Suppressor macrophage treated with lipopolysaccharide for 4 hours (primary cell): ENCODE measurements at places on chromosomes 7 and 10.

GRCh38 chr10:14661818-14662217, 112.9 kb downstream of the FAM107B start:
- DNase-seq, result no peak

DNA sequence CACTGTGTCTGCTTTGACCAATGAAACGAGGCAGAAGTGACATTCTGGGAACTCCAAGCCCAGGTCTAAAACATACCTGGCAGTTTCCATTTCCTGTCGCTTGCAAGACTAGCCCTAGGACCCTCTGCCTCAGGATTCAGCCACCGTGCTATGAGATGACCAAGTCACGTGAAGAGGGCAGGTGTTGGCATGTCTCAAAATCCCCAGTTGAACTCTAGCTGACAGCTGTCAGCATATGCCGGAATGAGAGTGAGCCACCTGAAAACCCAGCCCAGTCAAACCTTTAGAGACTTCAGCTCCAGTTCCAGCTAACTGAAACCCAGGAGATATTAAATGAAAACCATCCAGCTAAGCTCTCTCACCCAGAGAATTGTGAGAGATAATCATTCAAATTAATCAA, 89.9 kb upstream of the PPP1R3A start:
- no peak for DNase-seq

- no peak for DNase-seq
These were observed 118.8 kb downstream of the SKIDA1 start for GRCh38 chr10:21406595-21407193.

DNA sequence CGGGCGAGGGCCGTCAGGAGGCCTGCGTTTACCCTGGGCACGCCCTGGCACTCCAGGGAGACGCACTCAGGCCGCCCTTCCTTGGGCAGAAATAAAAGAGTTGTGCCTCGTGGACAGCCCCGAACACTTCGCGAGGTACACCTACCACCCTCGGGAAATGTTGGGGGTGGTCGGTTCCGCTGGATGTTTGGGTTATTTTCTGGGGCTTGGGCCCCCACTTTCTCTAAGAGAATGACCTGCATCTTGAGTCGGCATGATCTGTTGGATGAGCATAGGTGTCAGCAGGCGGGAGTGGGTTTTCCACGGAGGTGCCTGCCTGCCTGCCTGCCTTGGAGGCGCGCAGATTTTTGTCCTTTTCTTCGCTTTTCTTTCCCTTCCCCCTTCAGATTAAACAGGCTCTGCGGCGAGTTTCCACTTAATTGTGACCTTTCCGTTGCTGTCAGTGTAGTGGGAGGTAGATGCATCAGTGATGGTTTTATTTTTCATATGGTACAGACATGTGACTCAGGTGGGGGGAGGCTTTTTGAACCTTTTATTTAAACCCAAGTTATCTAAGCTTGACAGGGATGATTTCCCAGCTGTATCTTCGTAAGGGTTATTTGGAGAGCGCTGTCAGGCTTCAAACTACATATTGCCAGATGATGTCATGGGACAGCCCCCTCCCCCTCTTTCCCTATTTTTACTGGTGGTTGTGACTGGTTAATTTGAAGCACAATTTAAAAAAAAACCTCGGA, 661 bp downstream of the HECTD2 start:
- peak; percentile 60 for DNase-seq

- peak; percentile 73 for DNase-seq
These were observed 26.5 kb upstream of the TRIL start for GRCh38 chr7:28984631-28985030.

GRCh38 chr10:5534051-5534821, 9.5 kb downstream of the CALML3 start:
- no peak for DNase-seq

GRCh38 chr10:60429084-60429849, 39.6 kb upstream of the ANK3 start:
- no peak for DNase-seq

GRCh38 chr10:79941146-79941545, 7.8 kb downstream of the SFTPD start:
- DNase-seq, result no peak

DNA sequence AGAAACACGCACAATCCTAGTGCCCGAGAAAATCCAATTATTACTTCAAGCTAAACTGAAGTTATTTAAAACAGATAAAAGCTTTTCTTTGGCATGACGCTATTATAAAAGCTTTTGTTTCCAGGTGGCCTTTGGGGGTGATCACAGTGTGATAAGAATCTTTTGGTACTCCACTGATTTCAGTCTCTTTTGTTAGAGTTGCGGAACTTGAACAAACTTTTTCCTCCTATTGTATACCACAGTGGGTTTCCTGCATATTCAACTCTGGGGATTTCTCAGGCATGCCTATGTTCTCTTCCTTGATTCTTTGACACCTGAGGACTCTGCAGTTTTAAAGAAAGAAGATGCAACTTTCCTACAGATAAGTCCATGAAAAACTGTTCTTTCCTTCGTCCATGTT, 99.7 kb upstream of the PITRM1 start:
- no peak for DNase-seq

- no peak for DNase-seq
These were observed 39.6 kb downstream of the NUP205 start for GRCh38 chr7:135597181-135597925.

DNA sequence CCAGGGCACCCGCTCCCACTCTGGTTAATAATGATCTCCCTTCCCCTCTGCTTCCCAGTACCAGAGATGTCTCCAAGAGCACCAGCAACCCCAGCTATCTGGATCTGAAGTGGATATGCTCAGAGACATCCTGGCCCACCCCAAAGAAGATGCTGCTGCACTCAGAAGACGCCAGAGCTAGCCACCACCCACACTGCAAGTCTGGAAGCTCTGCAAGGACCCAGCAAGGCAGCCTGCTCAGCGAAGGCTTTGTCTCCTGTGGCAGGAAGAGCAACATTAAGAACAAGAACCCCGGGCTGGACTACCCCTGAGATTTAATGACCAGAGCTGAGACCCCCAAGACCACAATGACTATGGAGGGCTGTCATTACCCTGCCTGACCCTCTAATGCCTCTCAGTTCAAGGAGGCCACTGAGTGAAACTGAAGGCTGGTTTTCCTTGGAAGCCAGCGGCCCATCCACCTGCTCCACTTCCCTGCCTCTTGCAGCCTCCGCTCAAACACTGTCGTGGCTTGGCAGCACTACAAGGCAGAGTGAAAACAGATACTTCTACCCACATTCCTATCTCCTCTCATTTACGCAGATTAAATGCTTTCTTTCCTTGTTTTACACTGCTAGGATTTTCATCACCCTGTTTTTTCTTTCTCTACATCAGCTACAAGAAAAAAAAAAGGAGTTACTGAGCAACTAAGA, 202.2 kb downstream of the SNX10 start:
- DNase-seq, result no peak

GRCh38 chr7:103626776-103627175, 180.8 kb upstream of the SLC26A5 start:
- DNase-seq, result no peak

DNA sequence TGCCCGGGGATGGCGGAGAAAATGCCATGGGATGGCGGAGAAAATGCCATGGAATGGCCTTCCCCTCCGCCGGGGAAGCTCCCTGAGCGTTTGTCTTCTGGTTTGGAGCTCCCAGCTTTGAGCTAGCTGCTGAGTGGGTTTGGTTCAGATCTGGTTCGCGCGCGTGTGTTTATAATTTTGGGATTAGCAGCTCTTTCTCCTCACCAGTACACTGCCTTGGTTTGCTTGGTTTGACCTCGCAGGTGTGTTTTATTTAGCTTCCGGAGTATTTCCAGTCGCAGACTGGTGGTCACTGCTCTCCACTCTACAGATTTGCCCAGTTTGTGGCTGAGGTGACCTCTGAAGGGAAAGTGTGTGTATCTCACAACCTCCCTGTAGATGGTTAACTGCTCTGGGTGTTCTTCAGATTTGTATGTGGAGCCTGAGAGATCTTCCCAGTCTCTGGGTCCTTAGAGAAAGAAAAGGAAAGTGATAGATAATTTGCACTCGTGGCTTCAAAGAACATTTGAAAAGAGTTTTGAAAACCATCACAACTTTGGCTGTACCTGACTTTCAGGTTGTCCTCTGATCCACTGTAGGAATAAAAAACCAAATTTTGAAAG, 597 bp downstream of the ZNF277 start:
- DNase-seq, result no peak

DNA sequence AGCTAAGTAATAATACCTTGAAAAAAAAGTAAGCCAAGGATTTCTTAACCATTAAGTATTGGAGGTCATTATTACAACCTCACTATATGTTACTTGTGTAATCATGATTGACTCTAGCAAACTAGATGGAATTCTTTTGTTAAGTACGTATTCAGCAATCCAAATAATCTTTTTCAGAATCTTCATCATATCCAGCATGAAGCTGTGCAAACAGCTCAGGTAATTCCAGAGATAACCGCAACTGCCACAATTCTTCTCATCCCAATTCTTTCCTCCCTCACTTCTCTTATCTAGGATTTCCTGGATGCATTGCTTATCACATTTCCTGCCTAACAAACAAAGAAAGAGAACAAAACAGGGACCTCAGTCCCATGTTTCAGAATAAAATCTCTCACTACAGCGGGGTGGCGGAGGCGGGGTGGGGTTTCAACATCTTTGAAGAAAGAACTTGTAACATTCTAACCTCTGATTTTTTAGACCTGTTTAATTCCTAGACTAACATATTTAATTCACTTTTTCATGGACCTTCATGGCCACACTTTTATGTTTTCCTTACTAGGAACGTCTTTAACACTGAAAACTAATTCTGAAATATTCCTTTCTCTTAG, 156.5 kb downstream of the POM121L12 start:
- no peak for DNase-seq

DNA sequence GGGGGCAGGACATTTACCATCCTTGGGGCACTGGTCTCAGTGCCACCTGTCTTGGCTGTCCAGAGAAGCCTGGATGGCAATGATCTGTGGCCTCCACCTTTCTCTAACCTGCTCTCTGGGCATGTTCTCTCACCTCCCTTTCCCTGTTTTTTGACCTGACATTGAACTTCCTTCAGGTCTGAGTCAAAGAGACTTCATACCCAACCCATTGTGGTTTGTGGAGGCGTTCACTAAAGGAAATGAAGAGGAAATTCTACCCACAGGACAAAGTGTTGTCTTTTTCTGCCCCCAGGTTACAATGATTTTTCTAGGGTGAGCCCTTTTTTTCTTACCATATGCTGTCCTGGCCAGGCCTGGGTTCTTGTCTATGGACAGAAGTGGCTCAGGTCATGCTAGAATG, 76.6 kb downstream of the CYP26A1 start:
- DNase-seq, result peak; percentile 38

GRCh38 chr7:45174328-45174610, 16.7 kb downstream of the RAMP3 start:
- DNase-seq, result no peak

DNA sequence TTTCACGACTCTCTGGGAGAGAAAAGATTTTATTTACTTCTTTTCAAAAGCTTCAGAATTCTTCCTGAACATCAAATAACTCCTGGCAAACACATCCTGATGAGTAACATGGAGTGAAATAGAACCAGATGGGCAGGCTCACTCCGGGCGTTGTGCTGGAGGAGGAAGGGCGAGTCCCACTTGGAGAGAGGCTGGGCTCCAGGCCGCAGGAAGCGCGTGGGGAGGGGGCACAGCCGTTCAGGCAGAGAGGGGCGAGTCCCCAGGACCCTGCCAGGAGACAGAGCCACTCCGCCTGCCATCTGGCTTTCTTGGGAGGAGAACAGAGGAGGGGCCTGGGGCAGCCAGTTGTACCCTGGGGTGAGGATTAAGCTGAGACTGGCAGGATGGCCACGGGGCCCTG, 265.9 kb upstream of the ZMIZ1 start:
- no peak for DNase-seq

GRCh38 chr10:5460468-5461202, 38.7 kb downstream of the CALML5 start:
- no peak for DNase-seq

DNA sequence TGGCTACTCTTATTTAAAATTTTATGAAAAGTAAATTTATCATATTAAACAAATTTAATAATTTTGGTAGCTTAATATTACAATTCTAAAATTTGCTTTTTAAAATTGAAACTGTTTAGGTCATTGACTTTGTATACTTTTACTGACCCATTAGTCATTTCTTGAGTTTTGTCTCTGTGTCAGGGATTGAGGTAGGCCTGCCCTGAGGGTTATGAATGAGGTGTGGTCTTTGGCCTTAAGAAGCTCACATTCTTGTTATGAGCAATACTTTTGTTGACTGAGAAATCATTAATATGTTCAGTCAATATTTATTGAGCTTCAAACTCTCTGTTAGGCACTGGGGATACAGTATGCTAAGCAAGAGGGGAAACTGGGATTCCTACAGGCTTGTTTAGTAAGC, 47.0 kb upstream of the RPA3 start:
- DNase-seq, result no peak

DNA sequence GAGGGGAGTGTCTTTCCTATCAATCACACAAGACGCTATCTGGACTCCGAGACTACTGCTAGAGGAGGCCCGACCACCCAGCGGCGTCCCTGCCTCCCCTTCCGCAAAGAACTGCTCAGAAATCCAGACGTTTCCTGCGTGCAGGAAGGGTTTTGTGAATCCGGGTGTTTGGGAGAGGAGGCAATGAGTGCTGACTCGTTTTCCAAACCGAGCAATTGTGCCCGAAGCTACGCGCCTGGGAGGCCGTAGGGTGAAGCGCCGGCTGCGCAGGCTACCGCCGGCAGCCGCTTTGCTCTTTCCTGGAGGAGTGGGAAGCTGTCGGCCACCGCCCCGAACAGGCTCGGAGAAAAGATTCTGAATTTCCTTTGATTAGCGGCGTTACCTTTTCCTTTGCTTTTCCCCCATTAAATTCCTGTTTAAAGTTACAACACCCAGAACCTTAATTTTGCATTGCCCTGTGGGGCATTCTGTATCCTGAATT, 5.3 kb downstream of the VAX1 start:
- no peak for DNase-seq

- peak; percentile 67 for DNase-seq
These were observed 17.5 kb downstream of the DNAJC9 start for GRCh38 chr10:73229567-73229966.

DNA sequence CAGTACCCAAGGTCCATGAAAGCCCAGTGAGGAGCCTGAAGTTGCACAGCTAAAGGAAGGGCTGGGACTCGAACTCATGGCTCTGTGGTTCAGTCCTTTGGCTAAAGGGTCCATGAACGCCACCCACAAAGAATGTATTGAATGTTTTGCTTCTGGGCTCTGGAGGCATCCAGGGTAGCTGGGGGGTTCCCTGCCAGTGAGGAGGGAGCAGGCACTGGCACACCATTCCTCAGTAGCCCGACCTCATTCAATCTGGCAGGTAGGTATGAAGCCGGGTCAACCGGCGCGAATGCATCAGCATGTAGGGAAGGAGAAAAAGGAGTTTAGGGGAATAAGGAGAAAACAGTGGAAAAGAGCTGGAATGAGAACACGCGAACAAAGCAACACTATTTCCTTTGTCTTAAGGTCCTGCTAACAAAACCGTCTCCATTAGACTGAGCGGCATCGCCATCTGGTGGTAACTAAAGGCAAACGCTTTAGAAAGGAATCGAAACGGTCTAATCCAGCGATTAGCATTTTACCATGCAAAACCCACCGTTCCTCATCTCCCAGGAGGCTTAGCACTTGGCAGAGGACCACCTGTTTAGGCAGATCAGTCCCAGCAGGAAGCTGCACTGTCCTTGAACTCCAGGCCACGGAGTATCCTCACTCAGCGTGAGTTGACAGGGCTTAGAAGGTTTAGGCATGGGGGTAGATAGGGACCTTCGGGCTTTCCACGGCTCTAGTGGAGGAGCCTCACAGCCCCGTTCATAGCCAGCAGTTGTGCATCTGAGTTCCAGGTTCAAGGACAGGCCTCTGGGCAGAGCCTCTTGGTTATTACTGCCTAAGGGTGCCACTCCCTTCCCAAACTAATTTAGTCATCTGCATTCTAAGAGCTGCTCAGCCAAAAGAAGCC, 122.8 kb downstream of the UBE2H start:
- peak; percentile 76 for DNase-seq

GRCh38 chr7:19775578-19775977, 2.2 kb upstream of the TMEM196 start:
- DNase-seq, result no peak
